ENCODE measurements at places on chromosomes 2 and 18.

DNA sequence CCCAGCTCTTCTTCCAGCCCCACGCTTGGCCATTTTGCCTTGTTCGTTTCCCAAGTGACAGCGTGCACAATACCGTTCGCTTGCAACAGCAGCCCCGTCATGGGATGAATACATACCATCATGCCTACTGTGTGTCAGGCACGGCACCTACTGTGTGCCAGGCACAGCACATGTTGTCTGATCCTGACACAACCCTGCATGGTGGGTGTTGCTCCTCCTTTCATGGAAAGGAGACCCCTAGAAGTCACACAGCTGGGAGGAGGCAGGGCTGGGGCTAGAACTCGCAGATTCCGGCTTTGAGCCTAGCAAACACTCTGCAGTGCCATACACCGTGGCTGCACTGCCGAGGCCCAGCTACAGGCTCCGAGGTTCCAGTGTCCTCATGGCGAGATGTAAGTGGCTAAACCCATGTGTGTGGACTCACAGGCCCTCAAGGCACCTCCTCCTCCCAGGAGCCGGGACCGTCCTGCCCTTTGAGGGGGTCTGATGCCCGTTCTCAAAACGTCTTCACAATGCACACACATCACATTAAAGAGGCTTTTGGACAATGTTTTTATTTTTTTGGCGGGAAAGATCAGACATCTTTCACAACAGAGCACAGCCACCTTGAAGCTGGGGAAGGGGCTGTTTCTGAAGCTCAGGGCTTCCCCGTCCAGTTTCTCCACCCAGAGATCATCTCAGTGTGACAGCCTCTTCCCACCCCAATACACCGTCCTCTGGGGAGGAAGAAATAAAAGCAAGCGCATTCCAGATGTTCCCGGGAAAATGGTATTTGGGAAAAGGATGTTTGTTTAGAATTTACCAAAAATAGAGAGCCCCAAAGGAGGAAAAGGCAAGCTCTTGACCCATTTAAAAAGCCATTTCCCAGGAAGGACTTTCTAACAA lies 64.9 kb downstream of the HS1BP3 start:
- no peak for DNase-seq

DNA sequence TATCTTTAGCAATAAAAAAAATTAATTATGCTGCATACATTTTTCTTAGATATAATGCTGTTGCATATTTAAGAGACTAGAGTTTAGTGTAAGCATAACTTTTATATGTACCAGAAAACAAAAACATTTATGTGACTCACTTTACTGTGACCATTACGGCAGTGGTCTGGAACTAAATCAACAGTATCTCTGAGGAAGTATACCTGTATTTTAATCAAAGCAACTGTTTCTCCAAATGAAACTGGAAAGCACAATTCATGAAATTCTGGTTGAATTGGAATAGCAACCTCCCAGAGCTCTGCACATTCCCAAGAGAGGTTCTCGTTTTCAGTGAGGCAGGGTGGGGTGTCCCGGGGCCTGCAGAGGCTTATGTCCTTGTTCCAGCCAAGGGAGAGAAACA lies 112.2 kb upstream of the TACR1 start:
- DNase-seq: no peak

- peak; percentile 38 for DNase-seq
Measured at GRCh38 chr18:12236934-12237832, 17.0 kb upstream of the CIDEA start.

DNA sequence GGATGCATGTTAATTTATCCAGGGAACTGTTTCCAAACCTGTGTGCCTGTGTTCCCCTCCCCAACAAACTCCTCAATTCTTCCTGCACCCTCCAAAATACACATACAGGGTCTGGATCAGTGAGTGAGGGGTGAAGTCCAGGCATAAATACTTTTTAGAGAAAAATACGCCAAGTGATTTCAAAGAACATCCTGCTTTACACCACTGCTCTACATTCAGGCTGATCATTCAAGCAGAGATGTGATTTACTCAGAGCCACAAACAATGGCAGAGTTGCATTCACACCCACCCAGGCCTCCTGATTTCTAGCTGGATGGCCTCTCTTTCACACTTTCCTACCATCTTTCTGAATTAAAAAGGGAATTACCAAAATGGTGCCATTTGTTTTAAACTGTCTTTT lies 289.5 kb upstream of the SLC14A2 start:
- DNase-seq: no peak

- no peak for DNase-seq
Measured at GRCh38 chr2:208366215-208367127, 40.1 kb upstream of the PTH2R start.
